ENCODE measurements at places on chromosomes 12 and 14.

- DNase-seq, result no peak
Measured at GRCh38 chr12:113932381-113933196, 33.5 kb downstream of the RBM19 start.

DNA sequence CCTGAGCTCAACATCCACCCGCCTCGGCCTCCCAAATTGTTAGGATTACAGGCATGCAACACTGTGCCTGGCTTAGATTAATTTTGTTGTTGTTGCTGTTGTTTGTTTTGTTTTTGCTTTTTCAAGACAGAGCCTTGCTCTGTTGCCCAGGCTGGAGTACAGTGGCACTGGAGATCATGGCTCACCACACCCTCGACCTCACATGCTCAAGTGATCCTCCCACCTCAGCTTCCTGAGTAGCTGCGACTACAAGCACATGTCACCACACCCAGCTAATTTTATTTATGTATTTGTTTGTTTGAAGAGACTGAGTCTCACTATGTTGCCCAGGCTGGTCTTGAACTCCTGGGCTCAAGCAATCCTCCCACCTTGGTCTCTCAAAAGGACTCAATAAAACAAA is 26.7 kb downstream of the CRY1 start:
- DNase-seq, result no peak

DNA sequence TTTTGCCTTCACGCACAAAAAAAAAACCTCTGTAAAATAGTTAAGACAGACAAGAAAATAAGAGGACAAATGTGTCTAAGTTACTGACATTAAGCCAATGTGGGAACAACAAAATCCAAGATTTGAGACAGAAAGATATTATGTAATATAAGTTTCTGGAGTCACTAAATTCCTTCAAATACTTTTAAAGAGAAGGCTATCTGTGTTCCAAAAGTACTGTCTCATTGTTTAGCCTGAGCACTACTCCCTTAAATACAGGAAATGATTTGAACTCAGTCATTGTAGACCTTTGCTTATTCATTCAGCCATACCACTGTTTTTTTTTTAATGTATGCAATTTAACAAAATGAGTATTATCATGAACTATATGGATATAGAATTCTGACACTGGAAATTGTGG is 82.7 kb upstream of the KITLG start:
- no peak for DNase-seq

DNA sequence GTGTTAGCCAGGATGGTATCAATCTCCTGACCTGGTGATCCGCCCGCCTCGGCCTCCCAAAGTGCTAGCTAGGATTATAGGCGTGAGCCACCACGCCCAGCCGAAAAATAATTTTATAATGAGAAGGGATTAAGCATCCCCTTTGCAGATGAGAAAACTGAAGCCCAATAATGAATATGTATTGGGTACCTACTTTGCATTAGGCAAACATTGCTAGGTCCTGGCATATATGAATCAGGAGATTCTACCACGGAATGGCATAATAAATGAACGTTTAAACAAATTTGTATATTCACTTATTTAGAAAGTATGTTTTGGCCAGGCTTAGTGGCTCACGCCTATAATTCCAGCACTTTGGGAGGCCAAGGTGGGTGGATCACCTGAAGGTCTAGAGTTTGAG is 32.4 kb downstream of the TULP3 start:
- DNase-seq, result no peak

DNA sequence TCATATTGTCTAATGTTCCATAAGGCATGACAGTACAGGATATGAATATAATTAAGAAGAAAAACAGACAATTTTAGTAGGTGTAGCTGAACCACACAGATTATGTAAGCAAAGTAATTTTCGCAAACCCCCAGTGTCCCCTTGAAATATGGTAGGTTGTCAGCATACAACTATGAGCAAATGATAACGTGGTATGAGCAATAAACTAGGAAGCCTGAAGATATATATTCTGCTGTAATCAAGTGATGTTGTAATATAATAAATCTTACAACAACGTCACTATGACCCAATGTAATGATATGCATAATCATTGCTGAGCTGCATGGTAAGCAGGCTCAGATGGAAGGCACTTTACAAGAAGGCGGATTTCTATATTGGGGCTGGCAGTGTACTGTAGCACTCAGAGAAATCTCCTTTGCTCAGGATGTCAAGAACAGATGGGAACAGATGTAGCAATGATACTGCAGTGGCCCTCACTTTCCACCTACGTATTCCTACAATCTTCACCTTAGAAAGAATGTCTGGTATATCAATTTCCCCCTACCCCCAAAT is 47.8 kb upstream of the MYF6 start:
- DNase-seq, result no peak

- no peak for DNase-seq
Measured at GRCh38 chr14:57464008-57464730, 29.5 kb downstream of the CCDC198 start.

GRCh38 chr12:101915841-101916240 is 38.5 kb downstream of the DRAM1 start:
- DNase-seq, result no peak

DNA sequence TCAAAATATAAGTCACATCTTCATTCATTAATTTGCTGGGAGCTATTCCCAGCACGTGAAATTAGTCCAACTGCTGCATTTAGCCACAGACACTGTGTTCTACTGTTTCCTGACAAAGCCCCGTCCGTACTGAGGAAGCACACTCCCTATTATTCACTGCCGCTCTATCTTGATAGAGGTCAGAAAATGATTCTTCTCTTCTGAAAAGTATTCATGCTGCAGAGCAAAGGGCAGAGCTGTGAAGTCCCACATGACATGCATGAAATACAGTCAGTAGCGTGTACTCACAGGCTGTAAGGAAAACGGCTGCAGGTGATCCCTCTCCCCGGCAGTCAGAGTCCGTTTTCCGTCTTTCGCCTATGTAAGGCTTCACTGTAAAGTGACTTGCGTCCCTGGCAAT is 302.5 kb upstream of the FKBP4 start:
- DNase-seq, result no peak

- no peak for DNase-seq
Measured at GRCh38 chr12:578748-579419, 84.4 kb downstream of the NINJ2 start.

DNA sequence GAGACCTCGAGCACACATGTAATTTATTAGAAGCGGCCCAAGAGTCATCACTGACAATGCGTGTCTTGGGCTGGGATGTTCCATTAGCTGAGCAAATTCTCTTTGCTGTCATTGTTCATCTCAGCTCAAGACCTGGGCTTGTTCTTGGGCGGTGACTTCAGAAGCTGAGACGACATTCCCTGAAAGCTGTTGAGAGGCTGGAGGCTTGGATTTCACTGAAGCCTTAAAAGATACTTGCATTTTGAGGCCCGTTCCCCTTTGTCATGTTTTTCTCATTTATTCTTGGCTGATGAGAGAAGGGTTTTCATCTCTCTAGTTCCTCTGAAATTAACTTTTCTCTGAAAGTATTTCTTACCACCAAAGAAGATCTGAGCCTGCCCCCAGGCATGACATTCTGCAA is 16.6 kb upstream of the SUSD6 start:
- no peak for DNase-seq

GRCh38 chr14:22877000-22877501 is 5.5 kb downstream of the LRP10 start:
- DNase-seq, result no peak

DNA sequence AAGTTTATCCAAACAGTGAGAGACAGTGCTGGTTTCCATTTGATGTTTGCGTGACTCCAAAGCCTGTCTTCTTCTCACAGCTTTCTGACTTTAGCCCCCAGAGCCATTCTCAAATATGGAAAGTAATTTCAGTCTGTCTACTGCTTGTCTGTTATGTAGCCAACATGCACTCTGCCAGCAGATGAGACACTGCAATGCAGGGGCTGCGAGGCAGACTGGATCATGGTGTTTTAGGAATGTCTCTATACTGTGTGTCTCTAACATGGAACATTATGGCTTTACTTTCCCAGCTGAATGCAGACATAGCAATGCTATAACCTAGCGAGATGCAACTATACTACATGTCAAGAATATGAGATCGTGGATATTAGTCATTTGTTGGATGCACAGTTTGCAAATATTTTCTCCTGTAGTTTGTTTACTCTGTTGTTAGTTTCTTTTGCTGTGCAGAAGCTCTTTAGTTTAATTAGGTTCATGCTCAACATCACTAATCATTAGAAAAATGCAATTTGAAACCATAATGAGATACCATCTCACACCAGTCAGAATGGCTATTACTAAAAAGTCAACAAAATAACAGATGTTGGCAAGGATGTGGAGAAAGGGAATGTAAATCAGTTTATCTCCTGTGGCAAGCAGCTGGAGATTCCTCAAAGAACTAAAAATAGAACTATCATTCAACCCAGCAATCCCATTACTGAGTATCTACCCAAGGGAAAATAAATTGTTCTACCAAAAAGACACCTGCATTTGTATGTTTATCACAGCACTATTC is 235.8 kb upstream of the TMTC1 start:
- no peak for DNase-seq

GRCh38 chr12:106329231-106329982 is 26.9 kb downstream of the TCP11L2 start:
- DNase-seq, result no peak

DNA sequence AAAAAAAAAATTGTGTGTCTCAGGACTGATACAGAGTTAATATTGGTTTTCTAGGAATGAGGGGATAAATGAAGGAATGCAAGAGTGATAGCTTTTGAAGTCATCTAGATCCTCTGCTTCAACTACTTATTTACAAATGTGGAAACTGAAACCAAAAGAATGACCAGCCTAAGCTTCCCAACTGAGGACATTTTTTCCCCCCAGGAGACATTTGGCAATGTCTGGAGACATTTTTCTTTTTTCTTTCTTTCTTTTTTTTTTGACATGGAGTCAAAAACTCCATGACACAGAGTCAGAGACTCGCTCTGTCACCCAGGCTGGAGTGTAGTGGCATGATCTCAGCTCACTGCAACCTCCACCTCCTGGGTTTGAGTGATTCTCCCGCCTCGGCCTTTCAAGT is 15.3 kb downstream of the DLK1 start:
- DNase-seq, result no peak

GRCh38 chr12:95195122-95195521 is 22.1 kb downstream of the FGD6 start:
- no peak for DNase-seq

- no peak for DNase-seq
Measured at GRCh38 chr12:57717846-57718640, 20.5 kb downstream of the AGAP2 start.

- peak; percentile 93 for DNase-seq
Measured at GRCh38 chr12:125983094-125983783, 918.0 kb downstream of the AACS start.

- no peak for DNase-seq
Measured at GRCh38 chr12:50166799-50167048, 445 bp downstream of the CERS5 start.

DNA sequence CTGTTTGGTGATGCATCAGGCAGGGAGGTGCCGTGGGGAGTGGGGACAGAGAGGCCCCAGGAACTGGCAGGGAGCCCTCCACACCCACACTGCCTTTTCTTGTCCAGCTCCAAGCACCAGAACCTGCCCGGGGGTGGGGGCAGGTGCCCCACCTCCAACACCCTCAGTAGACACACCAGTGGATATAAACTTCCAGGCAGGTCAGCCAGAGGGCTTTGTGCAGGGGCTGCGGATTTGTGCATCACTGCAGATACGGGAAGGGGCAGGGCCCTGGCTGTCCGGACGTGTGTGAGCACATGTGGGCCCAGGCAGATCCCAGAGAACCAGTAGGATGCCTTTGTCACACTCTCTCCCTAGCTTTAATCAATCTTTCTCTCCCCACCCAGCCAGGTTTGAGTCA is 1.3 kb upstream of the TGM1 start:
- no peak for DNase-seq

Data from NCI-H510A (cell line).